ENCODE measurements at places on chromosomes 3 and 15. TPM values are rescaled to one million over a fixed set of nuclear protein-coding genes. Genes with fewer than 3 reads are reported as not detected.

Gene CHAC1
- total RNA-seq: 2.9 TPM

DNA sequence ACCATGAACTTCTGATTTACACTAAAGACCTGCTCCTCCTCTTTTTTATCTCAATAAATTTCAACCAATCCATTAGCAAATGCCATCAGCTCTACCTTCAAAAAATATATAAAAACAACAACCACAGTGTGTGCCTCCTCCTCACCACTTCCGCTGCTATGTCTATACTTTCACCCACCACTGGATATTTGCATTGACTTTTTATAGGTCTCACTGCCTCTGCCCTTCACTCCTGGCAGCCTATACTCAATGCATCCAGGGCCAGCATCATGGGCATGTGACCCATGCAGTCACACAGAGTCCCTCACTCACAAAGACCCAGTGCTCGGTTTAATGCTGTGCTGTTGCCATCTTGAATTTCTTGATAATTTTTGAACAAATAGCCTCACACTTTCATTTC, 53.5 kb upstream of the CCDC54 start:
- DNase-seq: no peak

DNA sequence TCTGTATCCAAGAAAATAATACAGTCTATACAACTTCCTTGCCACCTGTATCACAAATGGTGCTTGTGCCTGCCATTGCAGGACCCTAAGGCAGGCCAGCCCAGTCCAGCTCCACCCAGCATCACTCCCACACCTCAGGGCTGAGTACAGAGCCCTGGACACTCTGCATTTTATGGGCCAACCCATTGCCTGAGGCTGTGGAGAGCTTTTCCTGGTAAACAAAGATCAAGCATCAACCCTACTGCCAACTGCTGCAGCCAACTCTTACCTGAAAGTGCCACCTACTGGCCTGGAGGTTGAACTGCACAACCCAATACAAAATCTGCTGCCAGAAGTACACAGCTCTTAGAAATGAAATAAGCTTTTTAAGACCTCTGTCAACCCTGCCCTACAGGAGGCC, 1082.2 kb downstream of the NAALADL2 start:
- DNase-seq: no peak

Gene FURIN
- total RNA-seq: 136 TPM

- DNase-seq: no peak
These were observed 38.0 kb upstream of the DPH6 start for GRCh38 chr15:35583863-35584528.

GRCh38 chr15:67784090-67784781, 41.1 kb upstream of the SKOR1 start:
- DNase-seq: no peak

GRCh38 chr3:138051947-138052802, 42.2 kb downstream of the CLDN18 start:
- DNase-seq: peak; percentile 67

GRCh38 chr3:187746442-187747281, 1.4 kb upstream of the BCL6 start:
- no peak for DNase-seq

GRCh38 chr3:116643001-116643400, 66.6 kb upstream of the TUSC7 start:
- DNase-seq: no peak

DNA sequence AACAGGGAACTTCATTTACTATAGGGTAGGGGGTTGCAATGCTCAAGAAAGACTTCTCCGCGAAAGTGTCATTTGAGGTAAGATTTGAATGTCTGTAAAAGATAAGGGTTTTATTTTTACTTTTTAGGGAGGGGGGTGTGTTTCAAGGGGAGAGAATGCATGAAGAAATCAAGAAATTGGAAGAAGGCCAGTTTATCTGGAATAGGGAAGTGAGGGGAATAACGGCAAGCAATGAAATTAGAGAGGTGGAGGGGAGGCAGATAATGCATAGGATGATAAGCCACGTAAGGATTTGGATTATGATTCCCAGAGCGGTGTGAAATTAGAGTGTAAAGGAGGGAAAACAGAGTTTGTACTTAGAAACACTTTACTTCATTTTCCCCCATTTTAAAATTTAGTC, 63.0 kb upstream of the MB21D2 start:
- DNase-seq: no peak

Gene RPLP1
- 63.8 TPM for total RNA-seq

GRCh38 chr15:65638109-65638508, 16.4 kb downstream of the SLC24A1 start:
- DNase-seq: no peak

- no peak for DNase-seq
These were observed 3.9 kb downstream of the OXTR start for GRCh38 chr3:8765528-8765927.

DNA sequence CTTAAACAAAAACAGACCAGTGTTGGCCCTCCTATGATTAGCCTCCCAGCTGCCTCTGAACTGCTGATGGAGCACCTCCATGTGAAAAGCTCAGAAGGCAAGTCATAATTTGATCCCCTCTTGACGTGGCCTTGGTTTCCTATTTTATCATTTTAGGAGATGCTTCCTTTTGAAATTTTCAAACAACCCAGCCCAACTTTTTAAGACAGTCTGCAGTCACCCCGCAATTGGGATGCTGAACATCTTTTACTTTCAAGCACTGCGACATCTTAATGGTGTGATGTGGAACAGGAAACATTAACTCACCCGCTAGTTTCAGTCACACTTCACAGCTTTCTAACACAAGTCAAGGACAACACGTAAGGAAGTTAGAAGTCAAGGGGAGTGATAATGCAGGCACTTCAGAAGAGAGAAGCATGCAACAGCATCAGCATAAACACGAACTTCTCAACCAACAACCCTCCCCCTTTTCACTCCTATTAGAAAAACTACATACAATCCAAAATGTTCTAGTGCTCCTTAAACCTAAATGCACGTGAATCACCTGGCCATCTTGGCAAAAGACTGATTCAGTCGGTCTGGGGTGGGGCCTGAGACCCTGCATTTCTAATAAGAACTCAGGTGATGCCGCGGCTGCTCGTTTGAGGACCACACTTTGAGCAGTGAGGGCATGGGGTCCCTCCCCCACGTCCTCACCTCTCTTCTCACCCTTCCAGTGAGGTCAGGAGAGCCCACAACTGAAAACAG, 161.5 kb downstream of the FOXP1 start:
- DNase-seq: no peak

- DNase-seq: peak; percentile 49
These were observed 344.6 kb upstream of the PROK2 start for GRCh38 chr3:72129501-72130094.

Gene NRROS
- 13.4 TPM for total RNA-seq

- no peak for DNase-seq
These were observed 497.5 kb downstream of the FGF12 start for GRCh38 chr3:192229866-192230265.

DNA sequence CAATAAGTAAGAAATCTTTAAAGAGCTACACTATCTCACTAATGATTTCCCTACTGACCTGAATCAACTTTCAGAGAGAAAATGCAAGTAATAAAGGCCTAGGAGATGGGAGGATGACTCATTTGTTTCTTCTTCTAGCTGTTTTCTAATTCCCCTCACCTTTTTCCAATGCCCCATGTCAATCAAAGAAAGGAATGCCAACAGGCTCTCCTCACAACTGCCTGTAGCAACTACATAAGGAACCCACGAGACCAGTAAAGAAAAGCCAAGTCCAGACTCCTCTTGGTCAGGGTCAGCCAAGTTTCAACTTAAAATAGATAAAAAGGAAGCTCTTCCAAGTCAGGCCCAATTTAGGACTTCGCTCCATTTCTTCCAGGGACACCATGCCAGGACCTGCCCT, 201.9 kb downstream of the TNIK start:
- DNase-seq: no peak

DNA sequence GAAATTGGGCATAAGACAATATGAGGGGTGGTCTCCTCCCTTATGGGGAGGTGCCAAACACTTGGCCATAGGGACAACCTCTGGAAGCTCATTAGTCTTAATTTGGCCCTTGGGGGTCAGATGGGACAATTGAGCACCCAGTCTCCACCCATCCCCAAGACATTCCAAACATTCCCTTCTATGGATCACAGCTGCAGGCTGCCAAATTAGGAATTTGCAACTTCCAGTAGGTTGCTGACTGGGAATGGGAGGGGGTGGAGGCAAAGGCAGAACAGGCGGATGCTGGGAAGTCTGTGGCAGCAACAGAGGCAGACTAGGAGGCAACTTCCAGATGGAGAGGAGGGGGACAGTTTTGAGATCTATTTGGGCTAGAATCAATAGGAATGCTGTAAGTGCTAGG, 1.4 kb upstream of the PDHB start:
- DNase-seq: peak; percentile 30

DNA sequence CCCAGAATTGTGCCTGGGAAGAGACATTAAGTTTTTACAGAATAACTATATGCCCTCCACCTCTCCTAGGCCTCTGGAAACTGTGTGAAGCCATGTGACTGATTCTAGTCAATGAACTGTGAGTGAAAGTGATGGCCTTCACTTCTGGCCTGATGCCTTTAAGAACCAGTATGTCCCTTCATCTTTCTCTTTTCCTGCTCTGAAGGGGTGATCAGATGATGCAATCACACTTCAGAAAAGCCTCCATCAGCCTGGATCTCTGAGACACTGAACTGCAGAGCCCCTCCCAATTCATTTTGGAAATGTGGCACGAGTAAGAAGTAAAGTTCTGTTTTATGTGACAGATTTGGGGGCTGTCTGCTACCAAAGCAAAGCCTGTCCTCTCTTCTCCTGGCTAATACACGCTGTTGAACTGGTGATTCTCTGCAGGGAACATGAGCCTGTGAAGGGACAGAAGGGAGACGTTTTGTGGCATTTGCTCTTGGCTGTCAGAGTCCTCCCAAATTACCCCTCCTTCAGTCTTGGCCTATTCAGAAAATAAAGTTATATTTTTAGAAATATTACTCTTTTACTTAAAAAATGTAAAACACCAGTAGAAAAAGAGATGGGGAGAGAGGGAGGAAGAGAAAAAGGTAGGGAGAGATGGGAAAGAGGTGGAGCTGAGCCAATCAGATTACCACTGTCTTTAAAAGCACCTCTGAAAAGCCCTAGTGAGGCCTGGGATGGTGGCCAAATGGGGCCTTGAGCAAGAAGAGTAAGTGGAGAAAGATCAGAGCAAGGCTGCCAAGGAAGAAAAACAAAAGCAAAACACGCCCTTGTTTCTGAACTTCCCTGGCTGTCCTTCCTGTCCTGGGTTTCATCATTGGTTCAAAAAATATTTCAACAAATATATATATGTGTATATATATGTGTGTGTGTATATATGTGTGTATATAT, 40.9 kb upstream of the RYK start:
- no peak for DNase-seq

DNA sequence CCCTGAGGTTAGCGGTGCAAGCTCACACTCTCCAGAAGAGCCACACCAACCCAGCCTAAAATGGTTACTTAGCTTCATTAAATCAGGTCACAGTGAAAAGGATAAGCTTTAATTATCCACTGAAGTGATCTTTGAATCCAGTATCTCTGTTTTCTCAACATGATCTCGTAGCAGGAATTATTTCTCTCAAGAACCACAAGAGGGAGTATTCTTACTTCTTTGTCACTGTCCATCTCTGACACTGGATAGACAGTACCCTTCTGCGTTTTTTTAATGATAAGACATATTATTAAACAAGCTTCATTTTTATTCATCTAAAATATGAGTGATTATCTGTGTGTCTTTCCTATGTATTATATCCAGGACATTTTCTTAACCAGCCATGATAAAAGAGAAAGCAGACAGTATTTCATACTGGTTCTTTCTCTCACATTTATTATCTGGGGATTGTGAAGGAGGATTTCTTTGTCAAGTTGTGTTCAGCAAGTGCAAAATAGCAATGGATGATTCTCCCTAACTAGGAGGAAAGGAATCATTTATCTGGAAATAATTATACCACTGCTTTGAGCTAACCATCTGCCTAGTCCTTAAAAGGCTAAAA, 105.4 kb upstream of the CCDC54 start:
- DNase-seq: peak; percentile 56

DNA sequence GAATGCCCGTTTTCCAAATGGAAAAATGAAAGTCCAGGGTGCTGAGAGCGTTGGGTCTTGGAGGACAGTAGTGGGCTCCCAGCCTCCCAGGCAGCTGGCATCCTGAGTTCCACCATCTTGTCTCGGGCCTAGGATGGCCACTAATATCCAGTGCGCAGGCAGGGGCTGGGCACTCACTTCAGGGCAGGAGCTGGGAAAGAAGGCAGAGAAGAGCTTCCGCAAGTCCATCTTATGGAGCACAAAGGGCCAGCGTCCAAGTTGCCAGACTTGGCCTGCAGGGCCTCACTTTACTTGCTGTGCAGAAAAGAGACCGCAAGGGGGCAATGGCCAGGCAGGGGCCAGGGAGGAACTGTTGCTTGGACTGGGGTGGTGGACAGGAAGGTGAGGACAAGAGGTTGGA, 46.1 kb downstream of the IQSEC1 start:
- no peak for DNase-seq

Gene ZNF774
- total RNA-seq: 1.4 TPM

Gene SCAMP5
- 11.6 TPM for total RNA-seq

DNA sequence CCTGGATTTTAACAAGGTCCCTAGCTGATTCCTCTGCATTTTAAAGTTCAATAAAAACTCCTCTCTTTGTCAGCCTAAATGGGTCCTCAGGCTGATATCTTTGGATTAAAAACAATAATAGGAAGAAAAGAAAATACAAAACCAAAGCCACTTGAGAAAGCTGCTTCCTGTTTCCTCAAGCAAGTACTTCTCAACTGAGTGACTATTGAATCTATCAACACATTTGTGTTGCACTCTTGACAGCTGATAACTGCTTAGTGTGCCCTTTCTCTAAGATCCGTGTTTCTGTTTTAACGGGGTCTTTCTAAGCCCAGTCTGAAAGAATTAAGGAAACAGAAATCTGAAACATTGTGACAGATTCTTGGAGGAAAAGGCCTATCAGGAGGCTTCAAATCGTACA, 410.7 kb downstream of the GRM7 start:
- peak; percentile 39 for DNase-seq

Gene IL17RB
- not detected for total RNA-seq

DNA sequence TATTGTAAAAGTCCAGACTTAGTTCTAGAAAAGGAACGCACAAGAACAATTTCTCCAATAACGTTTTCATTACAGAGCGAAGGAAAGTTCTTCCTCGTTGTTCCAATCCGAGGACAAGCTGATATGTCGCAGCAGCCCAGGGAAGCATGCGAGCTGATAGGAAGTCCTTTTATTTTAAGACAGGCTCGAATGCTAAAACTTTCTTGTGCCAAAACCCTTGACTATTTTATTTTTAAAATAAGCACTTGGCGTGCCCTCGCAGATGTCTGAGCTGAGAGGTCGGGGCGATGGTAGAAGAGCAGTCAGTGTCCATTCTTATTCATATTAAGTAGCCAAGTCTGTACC, 433 bp upstream of the MITF start:
- no peak for DNase-seq

DNA sequence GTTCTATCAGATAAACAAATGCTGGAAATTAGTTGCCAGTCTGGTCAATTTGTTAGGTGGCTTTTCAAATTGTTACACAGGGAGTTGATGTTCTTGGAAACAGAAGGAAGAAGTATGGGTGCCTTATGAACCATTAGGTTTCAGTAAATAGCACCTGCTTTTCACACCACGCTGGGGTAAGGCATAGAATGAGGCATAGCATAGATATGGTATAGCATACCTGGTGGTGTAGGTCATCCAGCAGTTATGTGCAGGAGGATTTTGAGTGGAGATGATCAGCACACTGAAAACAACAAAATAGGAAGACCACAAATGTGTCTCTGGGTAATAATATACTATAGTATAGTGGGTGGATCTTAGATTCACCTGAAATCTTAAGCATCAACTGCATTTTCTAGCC, 121.4 kb downstream of the GMPS start:
- no peak for DNase-seq

GRCh38 chr3:114600571-114600970, 306.7 kb downstream of the TIGIT start:
- DNase-seq: no peak

- no peak for DNase-seq
These were observed 149.3 kb downstream of the CACNA1D start for GRCh38 chr3:53643757-53644156.

Gene CLDN18
- total RNA-seq: not detected

All from dermis blood vessel endothelial cell (primary cell).